ENCODE measurements at places on chromosomes 7 and 10.

DNA sequence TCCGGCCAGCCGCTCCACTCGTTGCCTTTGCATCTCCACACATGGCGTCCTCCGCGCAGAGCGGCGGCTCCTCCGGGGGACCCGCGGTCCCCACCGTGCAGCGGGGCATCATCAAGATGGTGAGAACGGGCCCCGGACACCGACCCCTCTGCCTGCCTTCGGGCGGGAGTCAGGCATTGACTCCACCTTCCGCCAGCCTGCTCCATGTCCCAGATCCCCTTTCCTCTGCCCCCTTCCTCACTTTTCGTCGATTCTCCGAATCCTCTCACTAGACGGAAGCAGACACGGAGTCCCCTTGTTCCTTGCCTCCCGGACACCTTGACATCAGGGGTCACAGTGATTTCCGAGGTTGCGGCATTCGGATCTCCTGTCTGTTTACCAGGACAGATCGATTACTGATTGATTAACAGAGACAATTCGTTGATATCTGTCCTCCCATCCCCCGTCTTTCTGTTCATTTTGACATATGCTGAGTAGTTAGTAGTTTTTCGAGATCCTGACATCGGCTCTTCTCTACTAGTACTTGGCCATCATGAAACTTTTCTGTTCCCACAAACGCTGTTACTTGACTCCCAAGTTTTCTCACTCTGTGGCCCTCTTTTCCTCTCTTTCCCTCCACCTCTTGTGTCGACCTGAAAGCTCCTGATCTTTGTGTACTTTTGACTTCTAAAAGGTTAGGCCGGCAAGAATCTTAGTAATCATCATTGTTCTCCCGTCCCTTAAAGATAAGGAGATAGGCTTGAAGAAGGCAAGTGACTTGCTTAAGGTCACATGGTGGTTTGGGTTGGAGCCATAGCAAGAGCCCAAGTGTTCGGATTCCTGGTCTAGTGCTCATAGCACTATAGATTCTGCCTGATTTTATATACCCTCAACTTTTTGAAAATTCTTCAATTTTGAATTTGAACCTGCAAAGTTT, 597 bp downstream of the SND1 start:
- no peak for DNase-seq

DNA sequence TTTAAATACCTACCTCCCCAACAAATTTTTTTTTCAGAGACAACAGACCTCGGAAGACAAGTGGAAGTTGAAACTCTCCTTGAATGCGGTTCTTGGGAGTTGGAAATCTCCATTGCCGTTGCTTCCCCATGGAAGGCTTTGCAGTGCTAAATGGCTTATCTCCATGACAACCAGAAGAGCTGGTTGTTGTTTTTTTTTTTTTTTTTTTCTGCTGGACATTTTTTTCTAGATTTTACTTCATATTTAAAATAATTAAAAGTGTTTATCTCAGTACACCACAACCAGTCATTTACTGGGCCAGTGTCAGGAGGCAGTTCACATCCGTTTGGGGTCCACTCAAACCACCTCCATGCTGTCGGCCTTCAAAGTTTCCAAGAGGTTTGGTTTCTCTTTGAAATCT, 348.5 kb upstream of the PRKCQ start:
- DNase-seq: no peak

- peak; percentile 75 for DNase-seq
Measured at GRCh38 chr7:124071843-124072242, 39.0 kb upstream of the TMEM229A start.

DNA sequence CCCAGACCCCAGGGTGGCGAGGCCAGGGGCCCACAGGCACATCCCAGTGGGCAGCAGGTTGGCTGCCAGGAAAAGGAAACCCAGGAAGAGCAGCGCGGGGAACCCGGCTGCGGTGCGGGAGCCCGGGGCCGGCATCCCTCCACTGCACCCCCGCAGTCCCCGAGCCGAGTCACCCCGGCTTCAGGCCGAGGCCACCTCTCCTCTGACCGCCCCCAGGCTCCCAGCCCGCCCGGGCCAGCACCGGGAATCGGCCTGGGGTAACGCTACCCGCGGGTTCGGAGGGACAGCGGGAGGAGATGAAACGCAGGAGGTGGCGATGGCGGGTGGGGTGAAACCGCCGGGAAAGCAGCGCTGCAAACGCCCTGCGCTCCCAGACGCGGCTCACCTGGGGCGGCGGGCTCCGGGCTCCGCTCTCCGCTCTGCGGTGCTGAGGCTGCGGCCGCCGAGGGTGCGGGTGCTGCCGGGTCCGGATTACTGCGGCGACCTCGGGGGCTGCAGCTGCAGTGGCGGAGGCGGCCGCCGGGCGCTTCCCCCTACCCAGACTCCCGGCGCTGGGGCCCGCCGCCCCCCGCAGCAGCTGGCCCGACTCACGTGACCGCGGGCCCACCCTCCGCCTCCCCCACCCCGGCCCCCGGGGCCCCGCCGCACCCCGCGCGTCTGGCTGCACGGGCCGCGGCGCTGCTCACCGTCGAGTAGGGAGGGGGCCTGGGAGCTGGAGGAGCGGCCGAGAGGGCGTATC, at the start of gene SCRN1:
SCRN1 (minus strand) TSS at position 545 of the 739 bp plus-strand sequence. CDS start 20,734 bp downstream, outside the sequence.
- DNase-seq: peak; percentile 67

DNA sequence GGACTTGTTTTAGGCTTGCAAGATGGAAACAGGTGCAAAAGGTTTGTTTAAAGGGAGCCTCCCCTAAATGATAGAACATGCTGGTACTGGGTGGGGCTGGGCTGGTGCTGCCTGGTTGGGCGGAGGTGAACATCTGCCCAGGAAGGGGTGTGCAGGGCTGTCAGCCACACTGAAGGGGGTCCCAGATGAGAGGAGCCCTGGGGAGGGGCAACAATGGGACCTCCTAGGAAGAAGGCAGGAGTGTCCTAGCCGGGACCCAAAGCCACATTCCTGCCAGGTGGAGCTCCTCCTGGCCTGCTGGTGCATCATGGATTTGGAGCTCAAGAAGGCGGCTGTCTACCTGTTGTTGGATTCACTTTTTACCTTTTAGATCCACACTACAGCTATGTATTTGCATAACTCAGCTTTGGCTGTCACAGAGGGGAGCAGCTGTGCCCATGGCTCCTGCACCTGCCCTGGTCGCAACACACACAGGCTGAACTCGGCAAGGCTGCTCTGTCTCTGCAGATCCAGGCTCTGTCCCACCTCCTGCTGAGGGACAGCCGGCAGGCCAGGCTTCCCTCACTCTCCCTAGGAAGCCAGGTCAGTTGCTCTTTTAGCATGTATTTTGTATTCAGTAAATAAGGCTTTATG, 59.9 kb downstream of the ADARB2 start:
- peak; percentile 1 for DNase-seq

Data from NCI-H345 (cell line).